ENCODE measurements at places on chromosomes 12 and 14.

- no peak for DNase-seq
Measured at GRCh38 chr12:116524311-116524710, 34.9 kb upstream of the MAP1LC3B2 start.

DNA sequence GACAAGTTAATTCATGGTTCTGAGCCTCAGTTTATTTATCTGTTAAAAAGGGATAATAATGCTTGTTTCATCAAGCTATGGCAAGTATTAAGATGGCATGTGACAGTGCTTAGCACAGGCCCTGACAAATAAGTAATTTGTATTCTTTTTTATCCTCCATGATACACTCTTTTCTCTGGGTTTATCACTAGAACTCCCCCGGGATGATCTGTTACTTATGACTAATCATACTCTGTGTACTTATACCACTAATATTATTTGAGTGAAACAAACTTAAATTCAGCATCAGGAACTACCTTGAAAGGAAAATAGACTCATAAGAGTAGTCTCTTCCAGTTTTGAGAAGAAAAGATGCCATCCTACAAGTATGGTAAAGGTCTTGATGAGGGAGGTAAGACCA lies 283.8 kb downstream of the PAWR start:
- DNase-seq: no peak

DNA sequence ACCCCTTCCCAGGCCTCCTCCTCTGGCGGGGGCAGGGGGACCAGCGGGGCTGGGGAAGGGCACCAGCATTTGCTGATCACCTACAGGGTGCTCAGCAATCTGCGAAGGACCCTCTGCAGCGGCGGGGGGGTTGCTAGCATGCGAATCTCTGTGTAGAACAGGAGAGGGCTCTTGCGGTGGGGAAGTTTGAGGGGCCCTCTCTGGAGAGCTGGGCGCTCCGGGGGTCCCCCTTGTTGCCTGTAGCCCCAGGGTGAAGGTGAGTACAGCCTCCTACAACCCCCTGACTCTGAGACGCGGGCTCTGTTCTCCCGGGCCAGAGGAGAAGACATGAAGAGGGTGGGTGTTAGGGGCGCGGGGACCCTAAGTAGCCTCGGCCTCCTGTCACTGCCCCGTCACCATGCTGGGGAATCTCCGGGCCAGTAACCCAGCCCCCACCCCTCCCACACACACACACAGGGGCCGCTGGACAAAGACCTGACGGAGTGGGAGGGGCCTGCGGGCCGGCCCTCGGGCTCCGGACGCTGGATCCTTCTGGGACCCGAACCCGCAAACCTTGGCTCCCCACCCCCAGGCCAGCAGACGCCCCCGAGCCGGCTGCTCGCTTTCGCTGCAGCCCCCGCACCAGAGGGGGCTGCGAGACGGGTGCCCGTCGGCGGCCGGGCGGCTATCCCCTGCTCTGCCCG lies 734 bp downstream of the FIGNL2 start:
- no peak for DNase-seq

GRCh38 chr12:104172570-104172947 lies 34.5 kb upstream of the NFYB start:
- no peak for DNase-seq

DNA sequence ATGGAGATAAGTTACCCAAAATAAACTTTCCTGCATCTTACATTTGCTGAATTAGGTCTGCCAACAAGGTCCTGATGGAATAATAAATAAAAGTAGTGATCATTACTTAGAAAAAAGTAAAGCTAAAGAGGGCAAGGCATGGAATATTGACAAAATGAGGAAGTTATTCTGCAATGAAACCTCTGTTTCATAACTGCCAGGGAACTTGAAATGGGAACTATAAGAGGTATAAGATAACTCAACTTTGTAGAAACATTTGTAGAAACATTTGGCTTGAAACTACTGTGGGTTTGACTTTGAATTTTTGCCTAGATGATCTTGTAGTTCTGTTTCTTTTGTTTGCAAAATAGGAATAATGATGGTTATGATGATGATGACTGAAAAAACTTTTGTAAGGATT lies 18.7 kb upstream of the YBX3 start:
- DNase-seq: no peak

DNA sequence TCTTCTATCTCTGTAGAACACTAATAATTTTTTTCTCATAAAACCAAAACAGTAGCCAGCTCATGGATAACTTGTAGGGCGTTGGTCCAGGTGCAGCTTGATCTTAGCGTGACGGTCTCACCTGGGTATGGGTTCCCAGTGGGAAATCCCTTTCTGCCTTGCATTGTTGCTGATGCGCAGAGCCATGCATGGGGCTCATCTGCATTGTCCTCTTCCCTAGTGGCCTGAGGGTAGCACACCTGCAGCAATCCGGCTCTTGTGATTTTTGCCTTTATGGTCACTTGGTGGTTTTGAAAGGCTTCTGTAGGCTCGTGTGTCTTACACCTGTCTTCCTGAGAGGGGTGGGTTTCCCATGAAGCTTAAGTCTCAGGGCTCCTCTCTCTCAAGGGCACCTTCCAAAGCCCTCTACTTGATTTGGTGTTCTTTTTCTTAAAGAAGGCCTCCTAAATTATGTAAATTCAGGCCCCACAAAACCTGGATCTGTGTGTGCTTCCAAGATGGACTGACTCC lies 130.6 kb downstream of the PRKCH start:
- no peak for DNase-seq

GRCh38 chr12:113069149-113069548 lies 12.6 kb downstream of the DTX1 start:
- no peak for DNase-seq

DNA sequence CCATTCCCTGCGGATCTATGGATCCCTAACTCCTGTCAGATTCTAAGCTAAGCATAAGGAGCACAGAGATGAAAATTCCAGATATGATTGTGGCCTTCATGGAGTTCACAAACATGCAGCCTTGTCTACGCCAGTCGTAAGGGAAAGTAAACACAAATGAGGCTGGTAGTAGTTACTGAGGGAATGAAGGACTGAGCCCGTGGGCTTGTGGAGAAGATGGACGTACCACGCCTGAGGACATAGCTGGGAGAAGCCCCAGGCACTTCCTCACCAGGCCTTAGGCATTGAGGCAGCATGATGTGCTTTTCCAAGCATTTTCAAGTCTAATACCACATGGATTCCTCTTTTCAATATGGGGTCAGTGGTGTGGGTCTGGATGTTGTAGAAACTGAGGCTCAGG lies 515.2 kb downstream of the BCL11B start:
- DNase-seq: no peak

- DNase-seq: no peak
Measured at GRCh38 chr14:103132381-103133209, 9.3 kb downstream of the TNFAIP2 start.
